ENCODE measurements at places on chromosomes 12 and 14. TPM values are rescaled to one million over a fixed set of nuclear protein-coding genes. Genes with fewer than 3 reads are reported as not detected.
A peak's percentile ranks its signal among the peaks of the same experiment; 100 is the strongest.

- peak; percentile 62 for DNase-seq
Observed at GRCh38 chr12:13980538-13981295, 685 bp downstream of the GRIN2B start.

DNA sequence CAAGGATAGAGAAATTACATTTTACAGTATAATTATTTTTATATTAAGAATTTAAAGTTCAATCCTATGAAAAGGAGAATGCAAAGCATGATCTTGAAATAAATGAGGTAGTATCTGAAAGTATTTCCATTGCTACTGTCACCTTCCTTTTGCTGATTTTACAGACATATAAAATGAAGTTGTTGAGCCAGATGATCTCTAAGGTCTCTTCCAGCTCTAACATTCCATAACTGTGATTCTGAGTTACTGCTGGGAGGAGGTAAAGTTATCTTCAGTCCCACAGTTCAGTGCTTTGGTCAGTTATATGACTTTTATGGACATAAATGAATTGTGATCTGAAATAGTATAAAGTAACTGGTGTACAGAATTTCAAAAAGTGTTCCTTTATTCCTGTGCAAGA, 52.8 kb downstream of the SLC38A6 start:
- no peak for DNase-seq

DNA sequence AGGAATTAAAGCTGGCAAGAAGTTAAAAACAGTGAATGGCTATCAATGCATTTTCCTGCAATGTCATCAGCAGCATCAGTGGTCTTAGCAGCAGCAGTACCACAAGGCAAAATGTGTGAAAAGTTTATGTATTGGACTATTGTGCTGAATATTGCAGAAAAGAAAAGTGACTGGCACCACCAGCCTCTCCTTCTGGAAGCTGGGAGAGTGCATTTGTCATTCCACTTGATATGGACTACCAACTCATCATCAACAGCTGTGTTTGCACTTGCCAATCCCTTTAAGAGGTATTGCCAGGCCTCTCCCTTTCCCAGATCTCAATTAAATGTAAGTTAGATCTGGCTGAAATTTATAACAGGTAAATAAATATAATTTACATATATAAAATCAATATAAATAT, 151.0 kb upstream of the GZMB start:
- no peak for DNase-seq

- no peak for DNase-seq
Observed at GRCh38 chr14:90602088-90602687, 205.4 kb downstream of the CALM1 start.

GRCh38 chr12:132397152-132397933, 68.0 kb upstream of the GALNT9 start:
- DNase-seq = peak; percentile 85

GRCh38 chr12:67647799-67648520, 585 bp upstream of the DYRK2 start:
- DNase-seq = peak; percentile 79

DNA sequence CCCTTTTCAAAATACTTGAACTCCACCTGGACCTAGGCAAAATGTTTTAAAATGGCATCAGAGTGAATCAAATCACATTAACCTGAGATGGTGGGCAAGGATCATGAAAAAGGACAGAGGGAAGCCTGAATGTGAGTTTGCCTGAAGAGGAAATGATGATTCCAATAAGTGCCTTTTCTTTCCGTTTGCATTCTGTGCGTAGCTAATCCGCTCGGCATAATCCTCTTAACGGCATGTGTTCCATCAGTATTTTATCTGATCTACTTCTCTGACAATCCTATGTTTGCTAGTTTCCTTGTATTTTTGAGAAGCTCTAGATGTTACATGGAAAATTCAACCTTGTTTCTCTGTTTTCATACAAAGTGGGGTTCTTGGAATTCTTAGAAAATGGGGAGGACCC, 354.6 kb downstream of the NRXN3 start:
- no peak for DNase-seq

AICDA gene
- total RNA-seq = not detected

LHX5 gene
- 0.85 TPM for total RNA-seq

GRCh38 chr12:125683748-125684381, 618.6 kb downstream of the AACS start:
- DNase-seq = peak; percentile 91

- no peak for DNase-seq
Observed at GRCh38 chr14:85520581-85520980, 9.4 kb upstream of the FLRT2 start.

CEP83 gene
- total RNA-seq = 12.7 TPM

DNA sequence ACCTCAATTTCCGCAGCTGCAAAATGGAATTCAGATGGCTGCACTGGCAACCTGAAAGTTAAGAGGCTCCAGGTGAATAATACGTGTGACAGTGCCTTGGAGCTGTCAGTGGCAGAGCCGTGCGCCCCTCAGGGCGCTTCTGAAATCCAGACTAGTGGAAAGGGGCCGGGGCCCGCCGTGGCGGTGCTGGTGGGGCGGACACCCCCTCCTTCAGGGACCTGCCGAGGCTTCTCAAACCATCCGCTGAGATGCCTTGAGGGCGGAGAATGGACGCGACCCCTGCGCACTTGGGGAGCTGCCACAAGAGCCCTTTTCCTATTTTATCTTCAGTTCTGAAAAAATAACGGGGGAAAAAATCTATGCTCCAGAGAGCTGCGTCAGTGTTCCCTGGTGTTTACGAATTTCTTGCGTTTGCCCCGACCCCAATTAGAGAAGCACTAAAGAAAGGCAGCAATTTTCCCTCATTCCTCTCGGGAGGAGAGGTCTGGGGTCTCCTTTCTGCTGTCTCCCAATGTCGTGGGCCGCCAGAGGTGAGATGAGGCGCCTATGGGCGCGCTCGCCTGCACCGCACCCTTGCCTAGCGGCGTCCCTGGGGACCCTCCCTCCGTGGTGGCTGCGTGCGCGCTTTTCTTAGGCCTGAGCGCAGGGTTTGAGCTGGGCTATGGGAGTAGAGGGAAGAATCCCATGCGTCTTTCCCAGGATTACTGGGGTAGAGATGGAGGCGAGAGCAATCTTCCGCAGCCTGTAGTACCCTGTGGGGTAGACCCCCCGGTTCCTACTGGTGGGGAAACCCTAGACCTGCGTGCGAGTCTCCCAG, 2.2 kb downstream of the NOS1 start:
- peak; percentile 74 for DNase-seq

GRCh38 chr12:14135996-14136395, 154.6 kb upstream of the GRIN2B start:
- DNase-seq = no peak

DNA sequence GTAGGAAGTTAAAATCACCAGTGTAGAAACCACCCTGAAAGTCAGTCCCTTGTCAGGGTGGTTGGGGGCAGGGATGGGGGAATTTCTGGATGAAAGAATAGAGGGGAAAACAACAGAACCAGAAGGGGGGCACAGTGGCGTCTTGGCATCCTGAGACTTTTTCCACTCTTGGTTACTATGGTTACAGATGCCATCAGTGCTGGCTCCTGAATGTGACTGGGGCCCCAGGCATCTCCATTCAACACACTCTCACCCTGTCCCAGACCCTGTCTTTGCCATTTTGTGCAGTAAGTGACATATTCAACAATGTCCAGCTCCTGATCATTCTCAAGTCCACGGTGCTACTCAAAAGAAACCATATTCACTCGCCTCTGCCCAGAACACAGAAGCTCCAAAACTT, 11.3 kb downstream of the KCNK10 start:
- no peak for DNase-seq

Measured in H7 (cell line).